ENCODE measurements at places on chromosomes 12 and 14. TPM values are rescaled to one million over a fixed set of nuclear protein-coding genes. Genes with fewer than 3 reads are reported as not detected.

DNA sequence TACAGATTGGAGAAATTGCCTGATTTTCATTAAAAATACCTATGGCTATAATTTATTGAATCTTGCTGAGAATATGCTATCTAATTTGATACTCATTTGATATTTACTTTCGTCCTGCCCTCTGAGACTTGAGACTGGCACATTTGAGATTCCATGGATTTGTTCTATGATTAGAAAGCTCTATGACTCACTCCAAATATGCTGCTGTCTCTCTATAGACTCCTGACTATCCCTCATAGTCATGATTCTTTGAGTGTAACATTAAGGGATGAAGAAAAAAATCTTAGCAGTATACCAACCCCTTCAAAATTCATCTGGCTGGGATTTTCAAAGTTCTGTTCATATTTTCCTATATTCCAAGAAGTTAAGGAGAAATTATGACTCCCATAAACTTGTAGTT is 191.9 kb downstream of the LRIG3 start:
- DNase-seq: no peak

DNA sequence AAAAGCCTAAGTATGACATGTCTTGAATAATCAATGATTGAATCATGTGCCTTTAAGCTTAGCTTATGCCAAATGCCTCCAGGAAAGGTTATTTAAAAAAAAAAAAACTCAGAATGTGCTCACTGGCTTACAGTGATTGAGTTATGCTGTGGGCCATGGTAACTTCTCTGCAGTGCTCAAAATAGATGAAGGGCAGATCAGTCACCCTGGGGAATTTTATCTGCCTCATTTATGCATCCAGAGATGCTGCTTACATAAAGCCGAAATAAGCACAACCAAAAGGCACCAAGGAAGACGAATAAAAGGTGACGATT is 118.7 kb upstream of the MDM1 start:
- no peak for DNase-seq

GRCh38 chr14:73909681-73910080 is 23.0 kb downstream of the ZNF410 start:
- no peak for DNase-seq

DNA sequence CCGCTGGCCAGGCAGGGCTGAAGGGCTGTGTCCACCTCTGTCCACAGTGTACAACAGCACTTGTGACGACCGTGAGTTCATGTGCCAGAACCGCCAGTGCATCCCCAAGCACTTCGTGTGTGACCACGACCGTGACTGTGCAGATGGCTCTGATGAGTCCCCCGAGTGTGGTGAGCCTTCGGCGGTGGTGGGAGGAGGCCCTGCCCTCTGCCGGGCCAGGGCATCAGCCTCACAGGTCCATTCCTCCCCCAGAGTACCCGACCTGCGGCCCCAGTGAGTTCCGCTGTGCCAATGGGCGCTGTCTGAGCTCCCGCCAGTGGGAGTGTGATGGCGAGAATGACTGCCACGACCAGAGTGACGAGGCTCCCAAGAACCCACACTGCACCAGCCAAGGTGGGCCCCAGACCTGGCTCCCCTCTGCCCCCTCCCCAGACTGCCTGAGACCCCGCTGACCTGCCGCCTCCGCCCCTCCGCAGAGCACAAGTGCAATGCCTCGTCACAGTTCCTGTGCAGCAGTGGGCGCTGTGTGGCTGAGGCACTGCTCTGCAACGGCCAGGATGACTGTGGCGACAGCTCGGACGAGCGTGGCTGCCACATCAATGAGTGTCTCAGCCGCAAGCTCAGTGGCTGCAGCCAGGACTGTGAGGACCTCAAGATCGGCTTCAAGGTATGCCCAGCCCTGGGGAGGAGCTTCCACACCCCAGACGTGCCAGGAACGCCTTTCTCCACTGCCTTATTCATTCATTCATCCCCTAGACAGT is 20.8 kb upstream of the NXPH4 start:
- DNase-seq: no peak

DNA sequence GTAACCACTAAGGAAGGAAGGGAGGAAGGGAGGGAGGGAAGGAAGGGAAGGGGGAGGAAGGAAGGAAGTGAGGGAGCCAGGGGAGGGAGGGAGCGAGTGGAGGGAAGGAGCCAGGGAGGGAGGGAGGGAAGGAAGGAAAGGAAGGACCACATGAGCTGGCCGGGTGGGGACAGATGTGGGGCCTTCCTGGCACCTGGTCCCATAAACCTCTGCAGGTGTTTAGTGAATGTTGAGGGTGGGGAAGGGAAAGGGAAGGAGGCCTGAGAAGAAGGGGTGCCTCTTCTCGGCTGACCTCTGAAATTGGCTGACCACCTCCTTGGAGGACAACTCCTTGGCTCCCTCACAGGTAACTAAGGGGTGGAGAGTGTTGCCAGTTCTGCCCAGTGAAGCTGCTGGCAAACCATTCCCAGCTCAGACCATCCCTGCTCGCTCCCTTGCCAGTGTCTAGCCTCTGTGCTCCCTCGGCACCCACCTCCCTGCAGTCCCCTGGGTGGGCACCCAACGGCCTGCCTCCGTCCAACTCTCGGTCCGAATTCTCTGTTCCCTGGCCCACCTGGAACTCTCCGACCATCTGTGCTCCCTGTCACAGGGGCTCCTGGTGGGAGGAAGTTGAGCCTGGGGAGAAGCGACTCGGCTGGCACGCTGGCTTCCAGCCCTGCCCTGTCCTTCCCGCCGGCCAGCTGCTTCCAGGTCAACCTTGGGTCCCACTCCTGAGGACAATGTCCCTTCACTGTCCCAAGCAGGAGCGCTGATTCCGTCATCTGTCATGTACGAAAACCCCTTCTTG is 12.2 kb upstream of the PPP1R13B start:
- DNase-seq: no peak

DNA sequence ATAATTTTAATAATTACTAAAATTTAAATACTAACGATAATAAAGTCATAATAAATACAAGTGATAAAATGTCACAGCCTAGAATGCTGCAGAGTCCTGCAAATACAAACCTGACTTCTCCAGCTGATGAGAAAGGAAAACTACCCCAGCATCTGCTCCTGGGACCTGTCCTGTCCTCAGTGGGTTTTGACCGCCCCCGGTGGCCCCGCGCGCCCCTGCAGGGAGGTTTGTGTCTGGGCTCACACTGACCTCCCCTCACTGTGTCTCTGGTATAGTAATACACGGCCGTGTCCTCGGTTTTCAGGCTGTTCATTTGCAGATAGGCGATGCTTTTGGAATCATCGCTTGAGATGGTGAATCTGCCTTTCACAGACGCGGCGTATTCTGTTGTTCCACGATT is 1139.4 kb downstream of the TMEM121 start:
- no peak for DNase-seq

- DNase-seq: no peak
These were observed 234.9 kb downstream of the FLRT2 start for GRCh38 chr14:85764822-85765221.

DNA sequence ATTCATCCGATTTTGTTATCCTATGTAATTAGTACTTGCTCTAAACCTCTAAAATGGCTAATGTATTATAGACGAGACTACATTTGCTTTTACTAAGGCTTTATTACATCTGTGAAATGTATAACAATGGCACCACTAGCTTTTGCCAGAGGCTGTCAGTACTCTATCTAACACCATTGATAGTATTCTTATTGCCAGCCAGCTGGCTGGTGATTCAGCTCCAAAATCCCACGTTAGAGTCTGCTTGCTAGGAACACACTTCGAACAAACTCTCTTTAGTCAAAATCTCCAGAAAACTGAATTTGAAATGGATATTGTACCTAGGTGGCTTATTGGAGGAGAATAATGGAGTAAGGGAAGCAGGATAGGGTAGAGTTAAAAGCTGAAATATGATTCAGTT is 839.2 kb downstream of the SLC6A15 start:
- no peak for DNase-seq

DNA sequence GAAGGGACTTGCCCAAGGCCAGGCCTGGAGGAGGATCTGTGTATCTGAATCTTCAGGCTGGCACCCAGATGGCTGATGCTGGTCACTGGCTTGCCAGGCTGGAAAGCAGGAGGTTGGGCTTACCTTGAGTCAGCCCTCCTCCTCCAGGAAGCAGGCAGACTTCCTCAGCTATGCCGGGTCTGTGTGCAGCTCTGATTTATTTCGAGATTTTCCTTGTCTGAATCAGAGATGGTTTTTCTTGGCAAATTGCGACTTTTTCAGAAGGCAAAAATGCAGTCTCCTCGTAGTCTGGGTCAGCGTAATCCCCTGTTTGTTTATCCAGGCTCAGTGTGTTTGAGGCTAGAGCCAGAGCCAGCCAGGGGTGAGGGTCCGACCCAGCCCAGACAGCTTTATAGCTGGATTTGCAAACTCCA is 48.9 kb downstream of the SMOC1 start:
- DNase-seq: peak; percentile 54

DNA sequence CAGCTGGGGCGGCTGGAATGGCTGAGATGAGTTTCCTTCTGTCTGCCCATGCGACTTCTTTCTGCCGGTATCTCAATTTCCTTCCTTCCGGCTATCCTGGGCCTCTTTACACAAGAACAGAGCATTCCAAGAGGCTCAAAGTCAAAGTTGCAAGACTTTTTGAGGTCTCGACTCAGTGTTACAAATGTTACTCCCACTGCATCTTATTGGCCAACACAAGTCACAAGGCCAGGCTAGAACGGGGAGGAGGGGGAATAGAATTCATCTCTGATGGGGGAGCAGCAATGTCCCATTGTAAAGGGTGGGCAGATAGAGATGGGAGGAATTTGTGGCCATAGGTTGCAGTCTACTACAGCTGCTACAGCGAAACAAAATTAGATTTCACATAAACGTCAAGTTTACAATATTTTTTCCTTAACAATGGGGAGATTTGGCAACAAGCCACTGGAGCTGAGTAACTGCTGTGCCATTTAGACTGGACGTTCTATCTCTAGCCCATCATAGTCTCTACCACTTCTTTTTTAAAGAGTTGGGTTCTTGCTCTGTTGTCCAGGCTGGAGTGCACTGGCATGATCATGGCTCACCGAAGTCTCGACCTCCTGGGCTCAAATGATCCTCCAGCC is 9.5 kb upstream of the NYNRIN start:
- DNase-seq: no peak

- DNase-seq: no peak
These were observed 9.9 kb downstream of the GPRC5A start for GRCh38 chr12:12901158-12901791.

GRCh38 chr12:20757-21156 is 45.8 kb upstream of the IQSEC3 start:
- DNase-seq: no peak

GRCh38 chr14:58215191-58215914 is 15.4 kb downstream of the ACTR10 start:
- no peak for DNase-seq

DNA sequence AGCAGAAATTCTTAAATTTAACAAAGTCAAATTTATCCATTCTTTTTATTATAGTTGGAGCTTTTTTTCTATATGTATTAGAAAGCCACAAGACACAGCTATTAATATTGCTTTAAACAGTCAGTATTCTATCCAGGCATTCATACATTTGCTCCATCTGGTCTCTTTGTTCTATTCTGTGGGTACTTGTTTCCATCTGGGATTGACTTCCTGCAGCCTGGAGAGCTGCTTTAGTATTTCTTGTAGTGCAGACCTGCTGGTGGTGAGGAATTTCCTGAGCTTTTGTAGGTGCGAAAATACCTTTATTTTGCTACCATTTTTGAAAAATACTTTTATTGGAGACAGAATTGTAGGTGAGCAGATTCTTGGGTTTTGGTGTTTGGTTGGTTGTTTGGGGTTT is 29.0 kb downstream of the CCDC60 start:
- DNase-seq: no peak

DNA sequence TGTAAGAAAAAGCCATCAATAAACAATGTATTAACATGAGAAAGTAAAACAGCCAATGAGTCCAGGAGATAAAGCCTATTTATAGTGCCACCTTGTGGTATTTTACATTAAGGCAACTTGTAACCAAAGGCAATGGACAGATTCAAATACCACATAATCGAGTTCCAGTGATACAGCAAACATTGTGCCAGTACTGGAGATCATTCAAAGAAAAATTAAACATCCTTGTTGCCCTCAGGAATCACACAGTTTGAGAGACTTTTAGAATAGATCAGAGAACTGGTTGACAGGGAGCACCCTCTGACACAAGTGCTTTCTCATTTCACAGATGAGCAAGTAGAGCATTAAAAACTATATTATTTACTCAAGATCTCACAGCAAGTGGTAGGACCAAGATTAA is 98.1 kb downstream of the DDHD1 start:
- no peak for DNase-seq

GRCh38 chr12:69936214-69936731 is 111.2 kb downstream of the MYRFL start:
- peak; percentile 52 for DNase-seq

- DNase-seq: no peak
These were observed 37.8 kb downstream of the SLCO1A2 start for GRCh38 chr12:21296751-21297406.

GRCh38 chr12:25793196-25793595 is 165.3 kb upstream of the RASSF8 start:
- no peak for DNase-seq

DNA sequence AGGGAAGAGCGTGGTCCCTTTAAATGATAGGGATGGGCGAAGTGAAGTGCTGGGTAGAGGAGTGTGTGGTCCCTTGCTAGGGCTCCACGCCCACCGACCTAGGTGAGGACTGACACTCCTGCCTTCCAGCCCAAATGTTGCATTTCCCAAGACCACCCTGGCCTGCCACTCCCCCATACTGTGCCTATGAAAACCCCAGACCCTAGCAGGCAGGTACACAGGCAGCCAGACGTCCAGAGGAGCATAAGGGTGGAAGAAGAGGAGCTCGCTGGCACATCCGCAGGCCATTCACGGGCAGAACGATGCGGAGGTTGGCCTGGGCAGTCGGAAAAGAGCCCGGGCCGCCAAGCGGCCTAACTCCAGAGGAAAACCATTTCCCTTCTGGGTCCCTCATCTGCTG is 817 bp upstream of the IPO8 start:
- no peak for DNase-seq

KLRB1 gene
- 1.6 TPM for total RNA-seq

LHX5 gene
- total RNA-seq: not detected

SERPINA3 gene
- total RNA-seq: 106 TPM

KLRC4 gene
- total RNA-seq: 3.4 TPM

SLC10A1 gene
- total RNA-seq: 0.23 TPM

NTF3 gene
- 6.1 TPM for total RNA-seq

TAMALIN gene
- 50.7 TPM for total RNA-seq

TAS2R30 gene
- 11.8 TPM for total RNA-seq

NOS1 gene
- 0.10 TPM for total RNA-seq

REM2 gene
- 0.18 TPM for total RNA-seq

ADCY6 gene
- total RNA-seq: 98.0 TPM

ANO2 gene
- 4.2 TPM for total RNA-seq

LRP1-AS gene
- not detected for total RNA-seq

STXBP6 gene
- total RNA-seq: 10.0 TPM

ERH gene
- total RNA-seq: 219 TPM

SMOC1 gene
- total RNA-seq: 23.3 TPM

DPF3 gene
- total RNA-seq: 2.0 TPM

Measured in ureter (tissue), 1 donor.